ENCODE measurements at places on chromosomes 5 and 9.

DNA sequence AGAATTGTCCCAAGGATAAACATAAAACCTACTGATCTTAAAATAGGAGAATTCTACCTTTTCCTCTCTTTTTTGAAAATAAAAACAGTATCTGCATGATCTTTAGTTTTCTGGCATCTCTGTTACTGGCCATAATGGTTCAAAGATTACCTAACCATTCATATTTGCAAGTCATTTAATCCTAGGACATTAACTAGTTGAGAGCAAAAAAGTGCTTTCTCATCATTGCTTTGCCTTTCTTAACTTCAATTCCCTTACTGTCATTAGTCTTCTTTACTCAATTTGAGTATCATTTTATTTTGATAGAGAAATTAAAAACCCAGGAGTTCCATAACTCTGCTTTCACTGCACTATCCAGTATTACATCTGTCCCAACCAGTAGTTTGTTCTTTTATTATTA, 68.6 kb downstream of the RFX3 start:
- DNase-seq, result no peak

DNA sequence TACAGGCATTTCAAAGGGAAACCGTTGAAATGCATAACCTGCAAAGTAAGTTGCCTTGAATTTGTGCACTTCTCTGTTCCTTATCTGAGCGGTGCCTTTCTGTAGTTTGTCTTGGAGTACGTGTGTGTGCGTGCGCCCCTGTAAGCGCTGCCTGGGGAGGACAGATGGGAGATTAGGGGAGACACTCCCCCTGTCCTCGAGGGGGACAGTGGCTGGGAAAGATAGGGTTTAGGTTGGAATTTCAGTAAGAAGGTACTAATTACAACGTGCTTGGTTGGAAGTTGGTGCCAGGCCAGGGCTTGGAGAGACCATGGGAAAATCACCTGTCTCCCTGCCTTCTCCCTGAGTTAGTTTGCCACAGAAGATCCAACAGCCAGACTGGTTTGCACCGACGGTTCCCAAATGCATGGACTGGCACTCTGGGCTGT, 73.2 kb downstream of the PIK3R1 start:
- no peak for DNase-seq

GRCh38 chr9:1200847-1201251, 150.7 kb downstream of the DMRT2 start:
- no peak for DNase-seq

- DNase-seq, result no peak
These were observed 9.5 kb upstream of the PHF19 start for GRCh38 chr9:120886490-120886967.

- no peak for DNase-seq
These were observed 136.3 kb downstream of the FOXD1 start for GRCh38 chr5:73312146-73312871.

DNA sequence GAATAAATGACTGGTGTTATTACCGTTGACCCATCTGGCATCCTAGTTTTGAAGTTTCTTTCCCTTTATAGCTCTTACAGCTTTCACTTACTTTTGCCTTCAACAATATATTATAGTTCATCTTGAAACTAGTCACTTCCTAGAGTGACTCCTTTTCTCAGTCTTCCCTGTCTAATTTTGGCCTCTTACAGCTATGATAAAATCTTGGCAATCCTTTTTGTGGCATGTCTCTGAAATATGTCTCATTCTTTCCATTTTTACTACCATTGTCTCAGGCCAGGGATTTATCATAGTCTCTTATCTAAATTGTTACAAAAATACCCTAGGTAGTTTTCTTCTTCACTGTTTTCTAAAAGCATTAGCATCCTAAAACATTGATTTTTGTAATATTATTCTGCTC, 621.3 kb upstream of the ZNF608 start:
- no peak for DNase-seq

DNA sequence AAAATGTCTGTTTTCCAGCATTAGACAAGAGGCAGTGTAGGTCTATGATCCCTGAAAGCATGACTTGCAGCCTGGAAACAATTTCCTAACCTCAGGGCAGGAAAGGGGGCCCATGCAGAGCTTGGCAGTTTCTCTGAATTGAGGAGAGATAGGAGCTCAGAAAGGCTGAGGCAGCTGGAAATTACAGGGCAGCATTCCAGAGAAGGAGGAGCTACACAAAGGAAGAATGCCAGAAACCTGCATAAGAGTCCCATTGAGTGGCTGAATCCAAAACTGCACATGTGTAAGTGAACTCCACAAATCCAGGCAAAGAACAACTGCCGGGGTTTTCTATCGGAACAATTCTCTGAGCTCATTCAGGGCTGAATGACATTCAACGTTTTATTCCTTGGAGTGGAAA, 346.8 kb downstream of the PIK3R1 start:
- DNase-seq, result no peak

DNA sequence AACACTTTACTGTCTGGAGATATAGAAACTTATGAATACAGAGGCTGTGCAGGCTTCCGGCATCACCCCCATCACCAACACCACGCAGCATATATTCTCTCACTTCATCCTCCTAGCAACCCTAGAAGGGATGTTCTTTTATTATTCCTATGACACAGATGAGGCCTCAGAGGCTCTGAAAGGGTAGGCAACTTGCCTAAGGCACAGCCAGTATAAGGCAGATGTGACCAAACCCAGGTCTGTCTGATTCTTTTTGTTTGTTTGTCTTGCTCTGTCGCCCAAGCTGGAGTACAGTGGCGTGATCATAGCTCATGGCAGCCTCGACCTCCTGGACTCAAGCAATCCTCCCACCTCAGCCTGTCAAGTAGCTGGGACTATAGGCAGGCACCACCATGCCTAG, 22.8 kb upstream of the CORO2A start:
- DNase-seq, result no peak

DNA sequence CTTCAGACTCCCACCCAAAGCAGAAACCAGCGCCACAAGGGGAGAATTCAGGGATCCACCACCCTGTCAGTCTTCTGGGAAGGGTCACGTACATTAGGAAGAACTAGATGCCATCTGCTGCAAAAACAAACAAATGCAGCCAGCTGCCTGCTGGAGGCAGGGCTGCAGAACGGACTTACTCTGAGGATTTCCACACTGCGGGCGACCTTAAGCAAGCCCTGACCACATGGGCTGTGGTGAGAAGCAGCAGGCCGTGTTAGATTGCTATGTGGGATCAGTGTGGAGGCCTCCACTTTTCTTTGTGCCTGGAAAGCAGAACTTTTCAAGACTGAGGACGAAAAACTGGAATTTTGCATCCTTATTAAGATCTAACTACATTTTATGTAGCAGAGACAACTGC, 13.4 kb upstream of the LTC4S start:
- peak; percentile 90 for DNase-seq

DNA sequence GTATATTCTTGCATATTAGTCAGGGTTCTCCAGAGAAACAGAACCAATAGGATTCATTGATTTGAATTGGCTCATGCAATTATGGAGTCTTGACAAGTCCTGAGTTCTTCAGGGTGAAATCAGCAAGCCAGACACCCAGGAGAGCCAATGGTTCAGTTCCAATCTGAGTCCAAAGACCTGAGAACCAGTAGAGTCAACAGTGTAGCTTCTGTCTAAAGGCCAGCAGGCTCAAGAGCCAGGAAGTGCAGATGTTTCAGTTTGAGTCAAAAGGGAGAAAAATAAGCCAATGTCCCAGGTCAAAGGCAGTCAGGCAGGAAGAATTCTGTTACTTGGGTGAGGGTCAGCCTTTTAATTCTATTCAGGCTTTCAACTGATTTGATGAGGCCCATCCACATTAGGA, 37.8 kb upstream of the ANKRD34B start:
- no peak for DNase-seq

DNA sequence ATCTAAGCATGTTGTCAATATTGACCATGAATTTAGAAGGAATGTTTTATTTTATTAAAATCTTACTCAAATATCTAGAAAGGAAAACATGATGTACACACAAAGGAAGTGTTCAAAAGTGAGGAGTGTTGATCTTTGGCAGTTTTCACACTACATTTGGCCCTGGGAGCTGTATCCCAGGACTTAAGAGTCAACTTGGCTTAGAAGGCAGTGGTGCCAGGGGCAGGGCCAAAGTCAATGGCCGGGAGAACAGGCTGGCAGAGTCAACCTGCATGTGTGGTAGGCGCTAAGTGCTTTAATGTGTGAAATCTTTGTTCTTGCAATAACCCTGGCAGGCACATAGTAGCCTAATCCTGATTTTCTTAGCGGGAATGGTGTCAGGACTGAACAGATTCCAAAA, 228.4 kb downstream of the TENT4A start:
- DNase-seq, result no peak

DNA sequence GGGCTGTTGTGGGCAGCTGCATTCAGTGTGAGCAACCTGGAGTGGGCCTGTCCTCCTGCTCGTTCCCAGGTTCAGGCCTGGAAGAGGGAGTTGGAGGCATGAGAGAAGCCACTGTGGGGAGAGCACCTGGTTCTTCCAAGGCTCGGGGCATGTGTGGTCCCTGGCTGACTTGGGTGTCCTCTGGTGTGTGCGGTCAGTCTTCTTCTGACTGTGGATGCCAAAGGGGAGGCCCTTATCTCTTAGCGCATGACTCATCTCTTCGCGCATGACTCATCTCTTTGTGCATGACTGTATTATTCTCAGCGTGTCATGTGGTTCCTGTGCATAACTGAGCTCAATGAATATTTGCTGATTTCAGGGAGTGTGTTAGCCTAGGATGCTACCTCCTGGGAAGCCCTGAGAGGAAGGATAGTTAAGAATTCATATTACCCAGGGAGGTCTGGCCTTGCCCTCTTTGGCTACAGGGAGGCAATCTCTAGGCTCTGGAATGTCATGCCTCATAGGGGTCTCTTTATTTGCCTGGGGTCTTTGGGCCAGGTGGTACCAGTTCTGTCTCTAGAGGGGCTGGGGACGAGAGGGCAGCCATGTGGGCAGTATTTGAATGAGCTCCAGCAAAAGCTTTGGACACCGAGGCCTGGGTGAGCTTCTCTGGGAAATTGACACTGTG, 188.7 kb downstream of the HSPA4 start:
- no peak for DNase-seq

- no peak for DNase-seq
These were observed 139.7 kb downstream of the TSSK1B start for GRCh38 chr5:113295111-113295539.

- no peak for DNase-seq
These were observed 19.3 kb downstream of the SRP19 start for GRCh38 chr5:112880219-112880964.

GRCh38 chr5:104385906-104386305, 823.3 kb upstream of the NUDT12 start:
- DNase-seq, result no peak

DNA sequence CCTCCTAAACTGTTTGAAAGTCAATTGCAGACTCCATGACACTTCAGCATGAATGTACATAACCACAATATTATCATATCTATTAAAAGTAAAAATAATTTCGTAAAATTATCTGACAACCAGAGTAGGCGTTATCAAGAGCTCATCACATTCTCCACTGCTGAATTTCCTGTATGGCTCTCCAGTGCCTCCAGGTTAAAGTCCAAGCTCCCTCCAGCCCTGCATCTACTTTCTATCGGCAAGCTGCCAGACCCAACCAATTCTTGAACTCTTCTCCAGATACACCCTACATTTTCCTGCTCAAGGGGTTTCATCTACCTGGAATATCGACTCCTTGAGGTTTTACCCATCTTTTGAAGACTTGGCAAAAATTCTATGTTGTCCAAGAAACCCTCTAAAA, 74.5 kb upstream of the TBC1D2 start:
- DNase-seq, result no peak

GRCh38 chr5:88675168-88675707, 207.7 kb downstream of the MEF2C start:
- DNase-seq, result no peak

- DNase-seq, result no peak
These were observed 159.4 kb downstream of the PIK3R1 start for GRCh38 chr5:68374796-68375518.

GRCh38 chr5:165231821-165232508, 1726.5 kb downstream of the MAT2B start:
- no peak for DNase-seq

DNA sequence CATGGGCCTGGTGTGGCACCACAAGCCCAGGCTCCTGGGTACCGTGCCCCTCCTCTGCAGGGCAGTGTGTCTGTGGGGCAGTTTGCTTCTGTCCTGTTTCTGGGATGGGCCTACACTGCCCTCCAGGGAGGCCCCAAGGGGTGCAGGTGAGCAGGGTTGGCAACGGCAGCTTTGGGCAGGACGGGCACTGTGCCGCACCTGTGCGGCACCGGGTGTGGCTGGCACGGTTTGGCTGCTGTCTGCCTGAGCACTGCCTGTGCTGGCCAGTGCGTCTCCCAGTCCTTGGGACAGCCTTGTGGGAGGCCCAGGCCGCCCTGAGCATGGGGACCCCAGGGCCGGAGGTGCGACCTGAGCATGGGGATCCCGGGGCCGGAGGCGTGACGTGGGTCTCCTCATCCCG, 37.2 kb downstream of the RXRA start:
- no peak for DNase-seq

- no peak for DNase-seq
These were observed 225.1 kb downstream of the DCP2 start for GRCh38 chr5:113201715-113202114.

- no peak for DNase-seq
These were observed at the start of gene PHF19 for GRCh38 chr9:120876842-120877240. Gene PHF19 (minus strand): TSS chr9:120877188. CDS start chr9:120874741, 2,447 bp downstream.

- no peak for DNase-seq
These were observed 142.2 kb downstream of the FGF10 start for GRCh38 chr5:44246986-44247385.

DNA sequence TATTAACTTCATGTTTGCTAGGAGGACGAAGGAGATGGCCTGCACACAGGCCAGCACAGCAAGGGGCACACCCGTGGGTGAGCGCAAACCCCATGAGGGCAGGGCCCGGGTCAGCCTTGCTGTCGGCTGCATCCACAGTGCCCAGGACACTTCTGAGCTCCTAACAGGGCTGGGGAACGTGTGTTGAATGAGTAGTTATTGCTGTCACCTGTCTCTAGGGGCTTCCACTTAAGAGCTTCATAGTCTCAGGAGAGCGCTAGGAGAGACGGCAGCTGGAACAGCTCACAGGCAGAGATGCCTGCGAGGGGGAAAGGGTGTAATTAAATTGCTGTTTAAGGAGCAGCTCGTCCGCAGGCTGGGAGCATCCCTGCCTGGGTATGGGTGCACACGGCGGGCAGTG, 91.4 kb upstream of the NEURL1B start:
- no peak for DNase-seq

DNA sequence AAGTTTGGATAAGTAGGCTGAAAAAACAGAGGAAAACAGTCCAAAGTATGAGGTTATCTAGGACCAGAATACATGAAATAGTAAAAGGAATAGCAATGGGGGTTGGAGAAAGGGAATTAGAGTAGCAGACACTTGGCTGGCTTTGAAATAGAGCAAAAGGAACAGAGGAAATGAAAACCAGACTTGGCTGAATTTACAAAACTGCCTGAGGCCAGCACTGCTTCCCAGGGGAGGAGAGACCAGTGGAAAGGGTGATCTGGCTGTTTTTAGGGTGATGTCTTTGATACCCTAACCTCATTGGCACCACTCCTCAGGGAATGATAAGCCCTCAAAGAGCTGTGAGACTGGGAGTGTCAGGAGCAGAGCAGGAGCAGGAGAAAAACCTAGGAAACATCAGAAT, 413.4 kb upstream of the SLC30A5 start:
- DNase-seq, result no peak

All from GF-D8 (cell line).